Activated naive CD4-positive, alpha-beta T cell treated with anti-CD3 and anti-CD28 coated beads, Interleukin-2, amount 50 U/mL, for 16 hours (primary cell): ENCODE measurements at places on chromosomes 4 and X.

GRCh38 chr4:131302108-131302507, 1847.0 kb upstream of the PCDH10 start:
- no peak for DNase-seq

DNA sequence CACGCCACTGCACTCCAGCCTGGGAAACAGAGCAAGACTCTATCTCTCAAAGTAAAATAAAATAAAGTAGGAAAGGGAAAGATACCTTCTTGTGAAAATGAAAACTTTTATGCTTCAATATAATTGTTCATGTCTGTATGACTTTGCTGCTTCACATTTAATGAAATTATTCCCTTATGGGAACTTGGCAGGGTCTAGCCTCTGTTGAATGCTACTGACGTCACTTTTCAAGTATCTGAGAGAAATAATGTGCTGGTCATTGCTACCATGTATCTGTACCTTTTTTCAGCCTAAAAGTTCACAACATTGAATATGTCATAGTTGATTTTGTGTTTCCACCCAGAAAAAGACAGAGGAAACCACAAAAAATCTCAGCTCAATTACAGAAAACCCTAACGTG, 65.2 kb downstream of the PRDM5 start:
- no peak for DNase-seq

GRCh38 chr4:189850239-189850856, 90.3 kb upstream of the FRG1 start:
- DNase-seq = no peak

- no peak for DNase-seq
Observed at GRCh38 chr4:26999689-27000088, 139.0 kb downstream of the STIM2 start.

DNA sequence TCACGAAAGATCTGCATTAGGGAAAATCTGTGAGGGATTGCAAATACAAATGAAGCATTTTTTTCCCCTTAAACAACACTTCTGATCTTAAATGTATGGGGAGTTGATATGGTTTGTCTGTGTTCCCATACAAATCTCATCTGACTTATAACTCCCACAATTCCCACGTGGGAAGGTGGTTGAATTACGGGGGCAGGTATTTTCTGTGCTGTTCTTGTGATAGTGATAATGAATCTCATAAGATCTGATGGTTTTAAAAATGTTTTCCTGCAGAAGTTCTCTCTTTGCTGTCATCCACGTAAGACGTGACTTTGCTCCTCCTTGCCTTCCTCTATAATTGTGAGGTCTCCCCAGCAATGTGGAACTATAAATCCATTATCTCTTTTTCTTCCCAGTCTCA, 107.4 kb upstream of the KCNIP4 start:
- DNase-seq = no peak

DNA sequence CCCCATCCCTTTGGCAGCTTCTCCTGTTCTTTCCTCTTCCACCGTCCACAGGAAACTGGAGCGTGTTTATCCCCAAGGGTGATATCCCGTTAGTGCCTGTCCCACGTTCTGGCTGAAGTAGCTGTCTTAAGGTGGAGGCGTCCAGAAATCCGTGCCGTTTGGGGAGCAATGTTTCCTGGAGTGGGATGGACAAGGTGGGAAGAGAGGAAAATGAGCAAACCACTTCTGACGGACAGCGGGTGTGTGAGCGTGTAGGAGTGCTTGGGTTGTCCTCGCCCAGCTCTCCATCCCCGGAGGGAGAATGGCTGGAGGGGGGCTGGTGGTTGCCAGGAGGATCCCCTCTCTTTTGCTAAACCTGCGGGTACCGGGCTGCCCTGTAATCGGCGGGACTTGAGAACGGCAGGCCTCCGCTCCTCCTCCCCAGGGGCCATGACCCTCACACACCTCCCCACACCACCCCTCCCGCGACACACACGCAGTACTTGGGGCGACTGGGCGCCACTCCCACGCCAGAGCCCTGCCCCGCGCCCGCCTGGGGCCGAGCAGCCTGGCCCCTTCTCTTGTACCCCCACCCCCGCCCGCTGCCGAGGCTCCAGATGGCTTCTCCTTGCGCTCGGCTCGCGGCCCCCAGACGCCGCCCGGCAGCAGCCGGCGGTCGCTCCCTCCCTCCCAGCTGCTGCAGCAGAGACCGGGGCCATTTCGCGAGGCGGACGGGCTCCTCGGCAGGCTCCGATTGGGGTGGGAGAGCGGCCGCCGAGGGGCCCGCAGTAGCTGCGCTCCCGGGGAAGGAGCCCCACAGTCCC, 13.9 kb upstream of the PRDM8 start:
- DNase-seq = peak; percentile 26

DNA sequence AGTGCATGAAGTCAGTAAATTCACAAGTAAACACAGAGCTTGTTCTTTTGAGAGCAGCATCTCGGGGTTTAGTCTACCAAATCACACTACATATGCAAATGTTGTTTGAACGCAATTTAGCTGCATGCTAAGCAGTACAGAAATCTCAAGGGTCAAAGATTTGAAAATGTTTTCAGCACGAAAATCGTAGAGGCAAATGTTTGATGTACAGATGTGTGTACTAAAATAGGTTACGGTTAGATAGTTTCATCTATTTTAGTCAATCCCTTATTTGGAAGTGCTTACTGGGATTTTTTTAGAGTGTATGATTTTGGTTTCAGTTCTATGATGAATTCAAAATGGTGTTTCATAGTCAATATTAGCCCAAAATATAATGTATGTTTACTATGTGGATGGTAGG, 1928.2 kb upstream of the TENM3 start:
- no peak for DNase-seq

DNA sequence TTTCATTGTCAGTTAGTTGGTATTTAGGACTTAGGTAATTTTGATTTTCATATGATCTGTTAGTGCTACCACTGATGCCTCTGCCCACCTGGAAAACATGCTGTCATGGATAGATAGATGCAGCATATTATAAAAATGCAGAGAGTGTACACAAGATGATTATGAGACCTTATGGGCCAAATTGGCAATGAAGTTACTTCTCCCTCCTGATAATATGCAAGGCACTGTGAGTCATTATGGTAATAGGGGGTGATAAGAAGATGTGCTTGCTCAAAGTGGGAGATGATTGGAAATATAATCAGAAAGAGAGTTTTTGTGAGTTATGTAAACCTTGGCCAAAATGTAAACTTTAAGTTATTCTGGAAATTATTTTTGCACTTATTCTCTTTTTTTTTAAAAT, 56.6 kb upstream of the RHOH start:
- no peak for DNase-seq

GRCh38 chr4:183383606-183384005, 60.8 kb upstream of the CDKN2AIP start:
- no peak for DNase-seq

- DNase-seq = no peak
Observed at GRCh38 chr4:177356206-177356605, 46.5 kb downstream of the NEIL3 start.

- DNase-seq = no peak
Observed at GRCh38 chr4:47718696-47719095, 119.2 kb downstream of the CORIN start.

- DNase-seq = no peak
Observed at GRCh38 chr4:26751004-26751403, 109.6 kb upstream of the STIM2 start.

DNA sequence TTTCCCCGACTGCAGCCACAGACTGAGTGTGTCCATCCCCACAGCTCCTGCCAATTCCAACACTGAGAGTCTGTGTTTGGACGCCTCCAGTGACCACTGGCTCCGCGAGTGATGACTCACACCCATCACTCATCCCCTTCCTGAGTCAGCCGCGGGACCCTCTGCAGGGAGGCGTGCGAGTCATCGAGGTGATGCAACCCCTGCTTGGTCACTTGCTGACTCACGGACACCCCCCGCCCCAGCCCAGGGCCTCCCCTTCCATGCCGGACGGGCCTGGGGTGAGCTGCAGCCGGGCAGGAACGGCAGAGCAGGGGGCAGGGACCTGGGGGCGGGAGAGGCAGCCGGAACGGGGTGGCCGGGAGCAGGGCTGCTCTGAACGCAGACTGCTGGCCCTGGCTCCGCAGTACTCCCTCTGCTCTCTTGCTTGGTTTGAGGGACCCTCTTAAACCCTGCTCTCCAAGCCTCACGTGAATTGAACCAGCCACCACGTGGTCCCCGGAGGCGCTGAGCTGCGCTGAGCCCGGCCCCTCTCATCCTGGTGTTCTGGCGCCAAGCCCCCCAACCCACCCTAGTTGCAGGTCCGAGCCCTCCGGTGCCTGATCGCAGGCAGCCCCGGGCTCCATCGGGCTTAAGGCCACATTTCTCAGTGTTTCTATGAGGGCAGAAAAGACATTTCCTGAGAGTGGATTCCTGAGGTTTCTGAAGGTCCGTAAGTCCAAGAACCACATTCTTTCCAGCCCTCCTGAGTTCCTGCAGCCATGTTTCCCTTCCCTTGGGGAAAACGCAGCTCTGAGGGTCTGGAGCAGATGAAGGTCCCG, 32.4 kb downstream of the FGFRL1 start:
- no peak for DNase-seq

DNA sequence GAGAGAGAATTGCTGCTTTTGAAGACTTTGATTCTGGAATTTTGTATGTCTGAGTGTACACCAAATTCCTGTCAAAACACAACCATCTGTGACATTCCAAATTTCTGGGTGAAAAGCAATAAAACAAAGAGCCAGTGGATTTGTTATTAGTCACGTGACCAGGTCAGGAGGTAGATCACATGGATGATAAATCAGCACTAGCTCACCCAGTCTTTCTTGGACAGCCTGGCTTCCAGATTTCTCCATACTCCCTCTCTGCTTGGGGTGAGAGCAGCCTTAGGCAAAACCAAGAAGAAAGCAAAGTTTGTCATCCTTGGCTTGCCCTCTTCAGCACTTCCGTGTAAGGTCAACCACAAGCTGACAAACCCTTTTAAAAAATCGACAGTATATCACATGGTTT, 194.2 kb downstream of the CLCN4 start:
- DNase-seq = no peak
